ENCODE measurements at places on chromosomes 12 and 14. TPM values are rescaled to one million over a fixed set of nuclear protein-coding genes. Genes with fewer than 3 reads are reported as not detected.

GRCh38 chr14:92660571-92660970 lies 87.9 kb downstream of the LGMN start:
- no peak for DNase-seq
- no peaks in the 10 kb centered on the region for H3K27me3 ChIP-seq
- peaks cover 20% of the 10 kb centered on the region for H3K36me3 ChIP-seq
- peaks cover 49% of the 10 kb centered on the region for H3K4me1 ChIP-seq
- H3K27ac ChIP-seq = peak overlapping the region; percentile 75

DNA sequence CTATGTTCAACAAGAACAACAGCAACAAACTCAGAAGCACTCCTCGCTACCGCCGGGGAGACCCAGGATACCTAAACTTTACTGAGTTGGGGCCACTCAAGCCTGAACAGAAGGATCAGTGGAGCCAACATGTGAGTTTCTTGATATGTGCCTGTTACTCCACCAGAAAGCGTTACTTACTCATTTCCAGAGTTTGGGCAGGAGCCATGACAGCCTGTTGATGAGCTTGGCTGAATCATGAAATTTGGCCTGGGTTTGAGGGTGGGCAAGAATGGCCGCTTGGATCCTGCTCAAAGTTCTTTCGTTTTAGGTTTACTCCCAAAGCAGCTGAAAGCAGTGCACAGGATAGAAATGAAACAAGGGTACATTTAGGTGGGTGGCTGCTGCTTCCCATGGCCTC lies 12.0 kb upstream of the GALNT6 start:
- H3K27ac ChIP-seq = no peak overlapping the region
- no peak overlapping the region for H3K4me3 ChIP-seq
- H3K4me1 ChIP-seq = no peaks in the 10 kb centered on the region
- H3K27me3 ChIP-seq = peaks cover 30% of the 10 kb centered on the region
- no peaks in the 10 kb centered on the region for H3K36me3 ChIP-seq

DNA sequence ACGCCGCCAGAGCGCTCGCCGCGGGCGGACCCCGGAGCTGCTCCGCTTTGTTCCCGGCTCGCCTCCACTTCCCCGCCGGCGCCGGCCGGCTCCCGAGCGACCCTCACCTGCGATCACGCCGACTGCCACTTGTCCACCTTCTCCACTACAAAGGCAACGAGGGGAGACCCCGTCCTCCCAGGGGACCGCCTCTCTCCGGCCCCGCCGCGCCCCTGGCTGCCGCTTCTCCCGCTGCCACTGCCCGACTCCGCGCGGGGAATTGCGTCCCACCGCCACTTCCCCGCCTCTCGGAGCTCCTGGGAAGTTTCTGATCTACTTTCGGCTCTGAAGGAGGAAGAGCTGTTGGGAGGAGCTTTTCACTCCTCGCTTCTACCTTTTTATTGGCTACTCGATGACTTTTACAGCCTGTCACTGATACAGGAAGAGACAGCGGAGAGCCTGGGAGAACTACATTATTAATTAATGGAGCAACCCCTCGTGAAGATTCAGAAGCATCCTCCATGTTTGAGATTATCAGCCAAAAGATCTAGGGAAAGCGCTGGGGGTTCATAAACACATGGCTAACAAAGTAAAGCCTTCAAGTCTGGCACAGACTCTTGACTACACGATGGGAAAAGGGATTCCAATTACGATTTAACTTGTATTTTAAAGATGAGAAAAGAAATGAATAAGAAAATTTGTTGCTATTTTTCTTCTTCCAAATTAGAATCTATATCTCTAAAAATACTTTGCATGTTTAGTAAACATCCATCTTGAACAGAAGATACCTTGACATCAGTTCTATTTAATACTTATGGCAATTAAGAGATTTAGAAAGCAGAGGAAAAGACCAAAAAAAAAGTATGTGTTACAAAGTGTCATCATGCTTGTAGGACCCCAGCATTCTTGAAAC lies at the start of gene BAZ1A:
Gene BAZ1A, minus strand, starts transcription at position 330 of the 892 bp plus-strand sequence. CDS start 756 bp downstream, outside the sequence.
- no peaks in the 10 kb centered on the region for H3K27me3 ChIP-seq
- no peaks in the 10 kb centered on the region for H3K36me3 ChIP-seq
- peaks cover 30% of the 10 kb centered on the region for H3K4me1 ChIP-seq
- peak within 1 kb of the TSS; percentile 85 for H3K4me3 ChIP-seq

DNA sequence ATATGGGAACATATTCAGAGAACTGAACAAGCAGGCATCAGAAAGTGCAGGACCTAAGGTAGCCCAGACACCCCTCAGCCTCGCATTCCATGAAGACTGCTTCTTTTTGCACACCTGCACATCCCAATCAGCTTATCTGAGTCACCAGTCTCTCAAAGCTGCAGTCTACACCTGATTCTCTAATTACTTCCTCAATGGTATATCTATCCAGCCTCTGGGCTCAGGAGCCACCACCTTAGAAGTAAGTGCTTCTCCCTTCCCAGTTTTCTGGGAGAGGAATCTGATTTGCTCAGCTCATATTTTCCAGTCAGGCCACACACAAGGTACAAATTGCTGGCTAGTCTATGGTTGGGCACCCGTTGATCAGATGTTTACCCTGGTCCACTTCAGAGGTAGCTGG lies 21.7 kb downstream of the TC2N start:
- H3K4me3 ChIP-seq = no peak overlapping the region
- no peak for DNase-seq
- H3K27ac ChIP-seq = no peak overlapping the region
- H3K27me3 ChIP-seq = peaks cover 38% of the 10 kb centered on the region

Gene AMDHD1
- 0.47 TPM for total RNA-seq

Gene OAS2
- total RNA-seq = 4.8 TPM
